ENCODE measurements at places on chromosomes 7 and 10.

- no peak for DNase-seq
Measured at GRCh38 chr7:7504910-7505704, 30.6 kb downstream of the COL28A1 start.

DNA sequence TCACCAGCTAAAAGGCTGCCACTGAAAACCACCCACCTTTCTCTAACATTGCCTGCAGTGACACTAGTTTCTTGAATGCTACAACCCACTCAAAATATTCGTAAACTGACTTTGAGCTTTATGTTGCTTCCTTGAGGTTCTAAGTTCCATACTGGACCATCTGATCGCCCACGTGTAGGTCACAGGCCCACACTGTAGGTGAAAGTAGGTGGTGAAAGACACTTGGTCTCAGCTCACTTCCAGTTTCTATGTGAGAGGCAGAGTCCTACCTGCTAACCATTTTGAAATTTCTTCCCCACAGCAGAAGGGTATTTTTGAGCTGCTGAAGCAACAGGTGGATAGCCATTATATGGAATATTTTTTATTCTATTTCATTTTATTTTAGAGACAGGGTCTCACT, 97.3 kb downstream of the MYO3A start:
- DNase-seq, result no peak

DNA sequence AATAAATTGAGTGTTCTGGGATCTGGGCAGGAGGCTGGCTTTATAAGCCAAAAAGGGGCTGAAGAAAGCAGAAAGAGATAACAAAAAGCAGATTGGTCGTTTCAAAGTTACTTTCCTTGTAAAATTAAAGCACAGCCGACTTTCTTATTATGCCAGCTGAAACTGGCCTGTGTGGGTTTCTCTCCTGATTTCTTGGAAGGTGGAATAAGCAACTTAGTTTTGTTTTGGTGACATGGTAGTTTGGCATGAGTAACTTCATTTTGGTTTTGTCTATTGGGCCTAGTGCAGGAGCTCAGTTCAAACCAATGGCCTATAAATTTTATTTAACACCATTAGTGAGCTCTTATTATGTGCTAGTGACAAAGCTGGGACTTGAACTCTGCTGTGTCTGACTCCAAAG, 13.2 kb upstream of the DNAJC12 start:
- DNase-seq, result no peak

- DNase-seq, result no peak
Measured at GRCh38 chr10:80465839-80466590, 11.9 kb downstream of the TSPAN14 start.

DNA sequence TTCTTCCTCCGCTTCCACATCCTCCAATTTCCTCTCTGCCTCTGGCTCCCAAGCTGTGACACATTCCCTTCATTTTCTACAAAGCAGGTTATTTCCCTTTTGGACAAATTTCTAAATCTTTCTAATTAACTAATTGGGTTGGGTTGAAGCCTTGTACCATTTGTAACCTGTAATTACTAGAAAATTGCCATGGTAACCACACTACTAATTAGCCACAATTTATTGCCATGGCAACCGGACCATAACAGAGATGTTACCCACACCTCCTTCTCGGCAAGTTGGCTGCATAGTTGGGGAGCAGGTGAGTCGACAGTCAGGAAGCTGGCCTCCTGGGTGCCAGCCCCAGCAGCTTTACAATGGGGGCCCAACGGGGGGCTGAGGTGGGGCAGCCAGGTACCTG, 61.6 kb downstream of the GOLGA7B start:
- DNase-seq, result no peak

GRCh38 chr7:81111781-81112540, 193.1 kb upstream of the SEMA3C start:
- DNase-seq, result no peak

- DNase-seq, result no peak
Measured at GRCh38 chr7:96775046-96775445, 65.4 kb upstream of the SEM1 start.

DNA sequence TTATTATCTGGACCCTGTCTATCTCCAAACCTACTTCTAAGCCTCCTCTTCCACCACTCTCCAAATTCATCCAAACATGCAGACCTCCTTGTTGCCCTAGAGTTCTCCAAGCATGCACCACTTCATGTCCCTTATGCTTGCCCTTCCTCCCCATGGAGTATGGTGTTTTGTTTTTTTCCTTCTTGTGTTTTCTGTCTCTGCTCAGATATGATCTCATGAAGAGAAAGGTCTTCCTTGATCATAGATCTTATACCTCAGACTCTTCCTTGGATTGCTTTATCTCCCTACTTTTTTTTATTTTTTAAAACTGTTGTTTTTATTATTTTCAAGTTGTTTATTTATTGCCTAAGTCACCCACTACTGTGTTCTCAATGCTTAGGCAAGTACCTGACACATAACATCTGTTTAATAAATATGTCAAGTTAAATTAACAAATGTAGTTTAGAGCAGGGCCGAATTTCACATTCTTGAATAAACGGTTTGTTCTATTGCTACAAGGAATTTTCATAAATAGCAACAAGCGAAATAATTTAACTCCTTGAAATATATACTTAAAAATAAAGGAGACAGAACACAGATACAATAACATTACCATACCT, 84.5 kb downstream of the HGF start:
- DNase-seq, result no peak

GRCh38 chr7:86913709-86914108, 145.7 kb downstream of the ELAPOR2 start:
- no peak for DNase-seq

DNA sequence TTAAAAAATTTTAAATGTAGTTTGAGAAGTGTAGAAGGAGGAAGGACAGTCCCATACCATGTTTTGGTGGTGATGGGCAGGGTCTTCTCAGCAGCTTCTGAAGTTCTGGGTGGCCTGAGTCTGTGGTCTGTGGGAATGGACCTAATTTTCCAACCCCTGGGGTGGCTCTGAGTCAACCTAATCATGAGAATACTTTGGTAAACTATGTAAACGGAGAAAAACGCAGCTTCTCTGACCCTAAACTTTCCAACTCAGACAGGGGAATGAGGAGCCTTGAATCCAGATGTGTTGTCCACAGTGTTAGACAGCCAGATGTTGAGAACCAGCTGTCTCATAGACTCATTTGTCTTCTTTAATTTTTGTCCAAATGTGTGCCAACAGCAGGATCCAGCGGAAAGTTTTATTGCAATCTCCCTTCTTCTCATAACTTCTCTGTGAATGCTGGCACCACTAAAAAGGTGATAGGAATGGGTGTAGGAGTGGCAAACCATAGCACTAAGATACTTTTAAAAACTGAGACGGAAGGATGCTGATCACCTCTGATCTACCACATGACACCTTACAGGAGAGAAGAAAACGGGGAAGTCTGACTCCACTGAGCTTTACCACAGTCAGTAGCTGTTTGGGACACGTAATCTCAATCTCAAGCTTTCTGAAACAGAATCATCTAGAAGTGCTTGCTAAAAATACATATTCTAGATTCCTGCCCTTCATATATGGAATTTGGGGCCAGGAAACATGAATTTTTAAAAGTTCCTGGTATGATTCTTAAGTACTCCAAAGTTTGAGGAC, 90.5 kb upstream of the PHYHIPL start:
- DNase-seq, result no peak

- DNase-seq, result no peak
Measured at GRCh38 chr10:126225672-126226008, 162.6 kb downstream of the ADAM12 start.

DNA sequence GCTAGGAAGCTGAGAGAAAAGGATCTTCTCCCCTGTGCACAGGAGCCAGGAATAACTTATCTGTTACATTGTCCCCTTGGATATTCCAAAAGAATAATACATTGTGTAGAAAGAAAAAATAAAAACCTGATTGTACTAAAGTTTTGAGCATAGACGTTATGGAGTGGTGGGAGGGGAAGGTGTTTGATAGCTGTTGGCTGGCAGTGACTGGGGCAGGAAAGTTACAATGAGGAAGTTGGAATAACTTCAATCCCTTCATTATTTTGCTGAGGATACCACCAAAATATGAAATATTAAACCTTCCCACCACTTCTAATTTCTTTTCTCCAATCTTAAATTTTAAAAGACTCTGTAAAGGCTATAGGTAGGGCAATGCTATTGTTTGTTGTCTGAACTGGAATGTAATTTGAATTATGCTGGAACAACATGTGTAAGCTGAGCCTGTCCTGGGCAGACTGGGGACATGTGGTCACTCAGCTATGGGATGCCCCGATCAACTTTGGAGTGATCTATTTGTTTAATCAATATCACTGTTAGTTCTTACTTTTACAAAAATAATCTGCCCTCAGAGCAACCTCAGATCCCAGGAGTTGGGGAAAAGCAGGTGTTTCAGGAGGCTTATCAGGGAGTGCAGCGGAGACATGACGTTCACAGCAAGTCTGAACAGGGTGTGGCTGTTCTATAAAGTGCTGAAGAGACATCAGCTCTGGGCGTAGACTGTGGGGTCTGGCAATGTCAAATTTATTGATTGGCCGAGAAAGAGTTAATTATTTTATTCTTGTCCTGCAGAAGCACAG, 20.8 kb downstream of the CYP3A43 start:
- DNase-seq, result no peak

- DNase-seq, result no peak
Measured at GRCh38 chr10:51708609-51709008, 9.2 kb upstream of the CSTF2T start.

DNA sequence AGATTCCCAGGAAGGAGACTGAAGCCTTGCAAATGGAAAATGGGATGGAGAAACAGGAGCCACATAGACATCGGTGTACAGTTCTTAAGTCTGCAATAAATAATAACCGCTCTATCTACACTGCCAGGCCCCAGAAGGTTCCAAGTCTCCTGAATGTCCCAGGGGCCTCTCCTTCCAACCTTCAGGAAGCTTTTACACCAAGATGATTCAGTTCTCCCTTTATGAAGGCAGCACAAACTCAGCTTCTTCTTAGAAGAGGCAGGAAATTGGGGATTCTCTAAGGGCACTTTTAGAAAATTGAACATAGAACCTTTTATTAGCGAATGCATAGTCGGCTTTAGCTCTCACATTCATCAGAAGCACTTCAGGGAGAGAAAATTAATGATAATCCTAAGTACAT, 130.8 kb upstream of the LYZL1 start:
- no peak for DNase-seq

DNA sequence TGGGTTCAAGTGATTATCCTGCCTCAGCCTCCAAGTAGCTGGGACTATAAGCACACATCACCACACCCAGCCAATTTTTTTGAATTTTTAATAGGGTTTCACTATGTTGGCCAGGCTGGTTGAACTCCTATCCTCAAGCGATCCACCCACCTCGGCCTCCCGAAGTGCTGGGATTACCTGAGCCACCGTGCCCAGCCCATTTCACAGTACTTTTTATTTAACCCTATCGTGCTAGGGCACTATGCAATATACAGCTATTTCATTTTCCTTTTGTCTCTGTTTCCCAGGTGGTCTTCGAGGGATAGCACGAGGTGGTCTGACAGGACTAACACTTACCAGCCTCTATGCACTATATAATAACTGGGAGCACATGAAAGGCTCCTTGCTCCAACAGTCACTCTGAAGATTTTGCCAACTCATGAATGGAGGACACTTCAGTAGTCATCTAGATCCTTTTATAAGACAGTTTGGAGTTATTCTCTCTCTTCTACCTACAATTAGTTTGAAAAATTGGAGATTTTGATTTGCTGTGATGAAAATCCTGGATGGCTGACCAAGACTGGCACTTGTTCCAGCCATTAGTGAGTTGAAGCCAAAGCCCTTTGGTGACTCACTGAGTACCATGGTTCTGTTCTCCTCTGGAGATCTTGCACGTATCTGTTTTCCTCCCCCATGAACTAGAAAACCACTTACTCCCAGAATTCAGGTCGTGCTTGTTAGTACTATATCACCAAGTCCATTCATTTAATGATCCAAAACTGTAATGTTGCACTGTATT, 27.3 kb downstream of the NCOA4 start:
- no peak for DNase-seq

DNA sequence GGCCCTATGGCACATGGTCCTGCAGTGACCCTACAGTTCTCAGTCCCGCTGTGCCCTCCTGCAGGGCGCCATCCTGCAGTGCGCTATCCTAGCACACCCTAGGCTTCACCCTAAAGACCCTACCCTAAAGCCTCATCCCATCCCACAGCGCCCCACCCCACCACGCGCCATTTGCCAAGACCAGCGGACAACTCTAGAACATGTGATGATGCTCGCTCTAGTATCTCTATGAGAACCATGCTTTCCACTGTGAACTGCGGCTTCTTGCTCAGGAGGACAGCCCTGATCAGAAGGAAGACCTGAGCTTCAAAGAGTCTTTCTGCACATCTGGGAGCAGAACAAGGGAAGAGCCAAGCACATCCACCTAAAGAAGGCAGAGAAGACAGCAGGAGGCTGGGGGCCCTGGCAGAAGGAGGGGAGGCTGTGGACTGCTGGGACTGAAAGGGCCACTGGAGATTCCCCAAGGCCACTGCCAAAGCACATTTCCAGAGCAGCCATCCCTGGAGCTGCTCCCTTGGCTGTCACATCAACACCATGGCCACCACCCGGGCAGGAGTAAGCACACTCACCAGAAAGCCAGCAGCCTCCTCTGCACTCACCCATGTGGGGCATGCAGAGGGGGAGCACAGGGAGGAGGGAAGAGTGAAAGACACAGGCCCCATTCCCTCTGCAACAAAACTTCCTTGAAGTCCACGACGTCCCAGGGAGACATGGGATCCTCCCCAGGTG, 134.1 kb downstream of the TNS3 start:
- DNase-seq, result no peak

DNA sequence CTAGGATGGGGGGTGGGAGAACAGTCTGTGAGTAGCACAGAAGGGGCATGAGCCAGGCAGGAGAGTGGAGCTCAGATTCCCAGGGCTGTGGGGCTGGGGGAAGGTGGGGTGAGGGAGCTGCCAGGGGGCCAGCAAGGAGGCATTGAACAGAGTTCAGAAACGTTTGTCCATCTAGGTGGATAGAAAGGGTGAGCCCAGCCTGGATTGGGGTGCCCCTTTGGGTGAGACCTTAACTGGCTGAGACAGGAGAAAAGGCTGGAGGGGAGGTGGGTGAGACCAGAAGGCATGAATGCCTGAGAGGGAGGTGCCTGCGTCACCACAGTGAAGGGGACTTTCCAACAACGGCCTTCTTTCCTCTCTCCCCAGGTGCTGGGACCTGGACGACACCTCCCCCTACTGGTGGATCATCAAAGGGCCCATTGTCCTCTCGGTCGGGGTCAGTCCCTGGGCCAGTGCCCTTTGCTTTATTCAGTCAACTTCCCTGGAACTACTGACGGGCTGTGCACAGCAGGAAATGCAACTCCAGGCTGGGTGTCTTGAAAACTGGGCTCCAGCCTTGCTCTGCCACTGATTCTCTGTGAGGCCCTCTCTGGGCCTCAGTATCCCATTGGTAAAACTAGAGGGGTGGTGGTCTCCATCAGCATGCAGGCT, 11.0 kb downstream of the GHRHR start:
- DNase-seq, result no peak

DNA sequence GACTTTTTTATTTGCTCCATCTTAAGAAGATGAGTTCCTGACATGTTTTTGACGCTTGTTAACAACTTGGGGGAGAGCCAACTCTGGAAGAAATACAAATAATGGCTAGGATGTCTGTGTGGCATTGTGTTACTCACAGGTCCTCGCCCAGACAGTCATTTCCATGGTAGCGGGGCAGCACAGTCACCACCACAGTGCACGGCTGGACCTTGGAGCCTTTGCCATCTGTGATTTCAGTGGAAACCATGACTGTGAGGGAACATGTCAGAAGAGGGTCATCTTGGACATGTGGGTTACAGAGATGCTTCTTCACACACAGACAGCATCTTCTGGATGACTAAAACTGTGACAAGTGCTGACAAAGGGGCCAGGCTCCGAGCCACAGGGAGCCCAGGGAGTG, 74.5 kb downstream of the PKD1L1 start:
- DNase-seq, result no peak

Data from activated CD8-positive, alpha-beta memory T cell treated with anti-CD3 and anti-CD28 coated beads for 1 hour (primary cell).